ENCODE measurements at places on chromosomes 12 and 14.

- DNase-seq, result no peak
These were observed 557 bp upstream of the FICD start for GRCh38 chr12:108514468-108514972.

DNA sequence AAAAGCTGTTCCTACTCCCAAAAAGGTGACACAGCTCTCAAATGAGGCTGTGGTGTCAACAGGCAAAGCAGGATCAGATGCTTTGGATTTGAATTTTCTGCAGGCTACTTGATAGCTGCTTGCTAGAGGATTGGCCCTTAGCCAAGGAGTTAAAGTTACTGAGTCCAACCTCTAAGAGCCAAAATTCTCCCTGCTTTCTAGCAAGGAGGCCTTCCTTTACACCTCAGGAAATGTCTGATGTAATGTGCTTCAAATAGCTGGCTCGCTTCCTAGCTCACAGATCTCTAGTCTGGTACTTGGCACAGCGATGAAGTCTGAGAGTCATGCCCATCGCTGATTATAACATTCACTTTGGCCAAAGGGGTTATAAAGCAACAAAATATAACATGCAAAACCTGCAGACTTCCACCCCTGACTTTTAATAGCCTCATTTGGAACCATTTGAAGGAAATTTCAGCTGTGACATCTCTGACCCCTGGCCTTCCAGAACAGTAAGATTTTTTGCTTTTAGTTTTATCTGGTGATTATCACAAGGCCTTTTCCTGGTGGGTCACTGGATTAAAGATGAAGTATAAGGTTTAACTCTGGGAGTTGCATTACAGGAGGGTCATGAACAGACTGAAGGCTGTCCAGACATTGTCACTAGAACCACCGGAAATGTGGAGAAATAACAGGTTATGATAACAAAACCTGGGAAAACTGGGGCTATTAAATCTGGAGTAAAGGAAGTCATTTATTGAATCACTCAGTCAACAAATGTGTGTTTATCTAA, 189.7 kb downstream of the EPS8 start:
- peak; percentile 20 for DNase-seq

- no peak for DNase-seq
These were observed 111.2 kb downstream of the MED13L start for GRCh38 chr12:116166306-116166705.

DNA sequence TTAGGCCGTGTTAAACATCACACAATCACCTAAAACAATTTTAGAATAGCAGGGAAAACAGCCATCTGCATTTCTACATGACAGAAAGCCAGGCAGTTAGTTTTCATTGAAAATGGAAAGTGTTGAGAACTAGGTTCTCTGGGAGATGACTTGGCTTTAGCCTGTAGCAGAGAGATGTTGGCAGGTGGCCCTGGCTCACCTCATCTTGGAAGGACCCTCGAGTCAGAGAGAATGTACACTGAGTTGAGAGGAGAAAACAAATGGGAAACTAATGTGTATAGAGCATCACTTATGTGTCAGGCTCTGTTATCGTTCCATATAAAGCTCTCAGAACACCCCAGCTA, 51.9 kb downstream of the SUSD6 start:
- DNase-seq, result no peak

- no peak for DNase-seq
These were observed 139.3 kb downstream of the BRMS1L start for GRCh38 chr14:35965400-35965799.

All from large intestine (tissue), 12 donors.